Activated T-helper 1 cell treated with Interleukin-2 at 50 U/mL for 16 hours (primary cell): ENCODE measurements at places on chromosomes 2 and 18.

DNA sequence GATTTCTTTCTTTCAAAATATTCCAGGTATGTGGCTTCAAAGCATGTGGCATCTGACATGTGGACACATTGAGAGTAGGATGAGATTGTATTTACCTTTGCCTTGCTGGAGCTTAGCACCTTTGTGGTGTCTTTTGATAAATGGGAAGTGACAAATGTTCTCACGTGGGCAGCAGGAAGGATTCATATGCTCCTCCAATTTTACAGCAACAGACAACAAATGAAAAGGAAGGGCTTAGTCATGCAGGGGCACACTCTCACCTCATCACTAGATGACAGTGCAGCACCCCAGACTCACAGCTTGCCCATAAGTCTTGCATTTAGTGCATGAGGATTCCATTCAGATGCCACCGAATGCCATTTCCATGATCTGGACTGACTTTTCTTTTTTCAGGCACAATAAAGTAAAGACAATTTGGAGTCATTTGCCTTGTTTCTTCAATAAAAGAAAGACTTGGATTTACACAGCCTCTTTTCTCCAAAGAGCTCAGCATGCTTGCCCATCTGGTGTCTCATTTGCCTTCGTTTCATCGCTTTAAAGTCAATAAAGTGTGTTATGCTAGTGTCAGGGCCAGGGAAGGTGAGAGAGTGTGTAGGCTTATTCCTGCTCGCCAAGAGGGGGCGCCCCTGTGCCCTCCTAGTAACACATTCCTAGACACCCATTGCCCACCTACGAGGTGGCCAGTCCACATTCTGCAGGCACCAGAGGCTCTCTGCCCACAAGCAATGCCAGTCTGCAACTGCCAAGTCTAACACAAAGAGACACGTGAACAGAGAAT is 39.6 kb upstream of the DAPL1 start:
- DNase-seq: no peak

DNA sequence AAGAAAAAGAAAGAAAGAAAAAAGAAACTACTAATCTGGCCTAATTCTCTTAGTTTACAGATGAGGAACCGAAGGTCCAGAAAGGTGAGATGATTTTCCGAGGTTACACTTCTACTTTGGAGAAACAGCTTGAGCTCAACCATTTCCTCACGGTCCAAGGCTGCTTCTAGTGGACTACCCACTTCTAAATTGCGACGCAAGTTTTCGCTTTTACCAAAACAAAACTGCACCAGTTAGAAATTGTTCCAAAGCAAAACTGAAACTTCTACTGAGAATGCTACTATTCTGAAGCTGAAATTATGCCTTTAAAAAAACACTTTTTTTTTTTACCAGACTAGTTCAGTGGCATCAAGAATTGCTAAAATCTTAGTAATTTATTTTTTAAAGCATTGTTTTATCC is 101.6 kb downstream of the INO80D start:
- no peak for DNase-seq

GRCh38 chr2:236033462-236033861 is 134.7 kb downstream of the GBX2 start:
- DNase-seq: no peak

GRCh38 chr2:60648191-60648590 is 94.7 kb upstream of the BCL11A start:
- no peak for DNase-seq
